ENCODE measurements at places on chromosomes 2 and 18. TPM values are rescaled to one million over a fixed set of nuclear protein-coding genes. Genes with fewer than 3 reads are reported as not detected.

Gene TNFAIP6
- total RNA-seq = not detected

Gene DAPL1
- not detected for total RNA-seq

Gene HMSD
- total RNA-seq = 18.9 TPM

Gene GALR1
- total RNA-seq = not detected

Gene PECR
- 27.6 TPM for total RNA-seq

Gene ABCG5
- total RNA-seq = not detected

Gene NPPC
- total RNA-seq = not detected

Gene CHST9
- total RNA-seq = not detected

Gene LYG2
- total RNA-seq = not detected

Gene NIF3L1
- 32.7 TPM for total RNA-seq

Gene ADRA2B
- total RNA-seq = 0.21 TPM

Gene AQP12A
- total RNA-seq = not detected

Gene ABCB11
- not detected for total RNA-seq

Gene ALPG
- not detected for total RNA-seq

Gene ELOA2
- total RNA-seq = not detected

Gene ENOSF1
- total RNA-seq = 61.2 TPM

Gene KLHL29
- 0.88 TPM for total RNA-seq

Gene RMND5A
- 32.8 TPM for total RNA-seq

Gene EMILIN1
- total RNA-seq = 0.29 TPM

All from activated CD4-positive, alpha-beta memory T cell treated with anti-CD3 and anti-CD28 coated beads for 36 hours (primary cell).